A549 treated with dexamethasone at 1 μM for 4 hours (cell line): ENCODE measurements at places on chromosomes 3 and 15. TPM values are rescaled to one million over a fixed set of nuclear protein-coding genes. Genes with fewer than 3 reads are reported as not detected.

The TMEM39A gene
- 18.5 to 25.3 TPM (median 23.0 TPM) in 5 replicates for total RNA-seq

The GOLGA6A gene
- total RNA-seq, result 0.02 to 0.32 TPM (median 0.19 TPM) in 5 replicates

The DUT gene
- 101 to 105 TPM (median 102 TPM) in 5 replicates for total RNA-seq

The HDC gene
- 0.05 to 0.09 TPM (median 0.08 TPM) in 4 of 5 replicates, not detected in the other for total RNA-seq

The CCR2 gene
- not detected in 5 replicates for total RNA-seq

The FSIP1 gene
- 0.58 to 1.2 TPM (median 0.95 TPM) in 5 replicates for total RNA-seq

The MB21D2 gene
- 4.9 to 6.0 TPM (median 5.4 TPM) in 5 replicates for total RNA-seq

The SLC6A11 gene
- 0.08 to 0.28 TPM (median 0.13 TPM) in 5 replicates for total RNA-seq

The PLIN1 gene
- 0.06 to 0.09 TPM (median 0.08 TPM) in 5 replicates for total RNA-seq

The NANOGP8 gene
- total RNA-seq, result not detected in 5 replicates

The DLEC1 gene
- total RNA-seq, result 0.04 to 0.05 TPM in 2 of 5 replicates, not detected in the others

The GPR27 gene
- total RNA-seq, result 2.3 to 3.4 TPM (median 2.7 TPM) in 5 replicates

The KBTBD13 gene
- total RNA-seq, result not detected in 5 replicates

The GUCA1C gene
- total RNA-seq, result not detected in 5 replicates
